ENCODE measurements at places on chromosomes 3 and 15. TPM values are rescaled to one million over a fixed set of nuclear protein-coding genes. Genes with fewer than 3 reads are reported as not detected.

Gene CYP1A1
- polyA plus RNA-seq = 4.8 TPM

Gene NEK10
- 0.98 TPM for polyA plus RNA-seq

Gene RASGRF1
- polyA plus RNA-seq = 0.23 TPM

Gene CHCHD4
- 22.1 TPM for polyA plus RNA-seq

Gene JAGN1
- 48.0 TPM for polyA plus RNA-seq

Gene ISLR
- not detected for polyA plus RNA-seq

Gene MYO5C
- 0.19 TPM for polyA plus RNA-seq

Gene CTSH
- 26.6 TPM for polyA plus RNA-seq

Gene GOLGA6L4
- polyA plus RNA-seq = 0.44 TPM

Gene SNURF
- polyA plus RNA-seq = 11.1 TPM

Gene CGNL1
- polyA plus RNA-seq = 0.07 TPM

Gene TRPM1
- polyA plus RNA-seq = 0.18 TPM

All from keratinocyte (primary cell).